ENCODE measurements at places on chromosomes 5 and 9. TPM values are rescaled to one million over a fixed set of nuclear protein-coding genes. Genes with fewer than 3 reads are reported as not detected.
A peak's percentile ranks its signal among the peaks of the same experiment; 100 is the strongest.

- no peaks in the 10 kb centered on the region for H3K36me3 ChIP-seq
- peak; percentile 29 for DNase-seq
- no peaks in the 10 kb centered on the region for H3K4me1 ChIP-seq
- H3K4me3 ChIP-seq: no peak overlapping the region
Measured at GRCh38 chr5:132813599-132814502, 749 bp downstream of the SOWAHA start.

DNA sequence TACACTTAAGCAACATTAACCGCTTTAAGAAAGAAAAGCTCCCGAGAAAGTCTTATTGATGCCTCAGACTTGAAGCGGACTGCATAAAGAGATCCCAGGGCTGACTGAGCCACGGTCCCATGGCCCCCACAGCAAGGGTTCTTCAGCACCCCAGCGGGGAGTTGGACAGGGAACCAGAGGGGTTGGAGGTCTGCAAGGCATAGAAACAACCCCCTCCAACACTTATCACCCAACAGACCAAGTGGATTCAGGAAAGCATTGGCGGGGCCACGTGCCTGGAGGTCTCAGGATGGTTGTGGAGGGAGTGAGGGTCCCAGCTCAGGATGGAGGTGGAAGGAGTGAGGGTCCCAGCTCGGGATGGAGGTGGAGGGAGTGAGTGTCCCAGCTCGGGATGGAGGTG is 143.7 kb upstream of the IRX2 start:
- no peaks in the 10 kb centered on the region for H3K36me3 ChIP-seq
- no peaks in the 10 kb centered on the region for H3K4me1 ChIP-seq
- no peak overlapping the region for H3K27ac ChIP-seq
- no peak overlapping the region for H3K4me3 ChIP-seq

- H3K36me3 ChIP-seq: no peaks in the 10 kb centered on the region
- peak; percentile 68 for DNase-seq
- no peaks in the 10 kb centered on the region for H3K27me3 ChIP-seq
- H3K4me1 ChIP-seq: peaks cover 10% of the 10 kb centered on the region
- H3K27ac ChIP-seq: no peak overlapping the region
Measured at GRCh38 chr9:6355728-6356127, 27.6 kb downstream of the TPD52L3 start.

Gene CDHR2
- total RNA-seq: under 0.01 TPM

DNA sequence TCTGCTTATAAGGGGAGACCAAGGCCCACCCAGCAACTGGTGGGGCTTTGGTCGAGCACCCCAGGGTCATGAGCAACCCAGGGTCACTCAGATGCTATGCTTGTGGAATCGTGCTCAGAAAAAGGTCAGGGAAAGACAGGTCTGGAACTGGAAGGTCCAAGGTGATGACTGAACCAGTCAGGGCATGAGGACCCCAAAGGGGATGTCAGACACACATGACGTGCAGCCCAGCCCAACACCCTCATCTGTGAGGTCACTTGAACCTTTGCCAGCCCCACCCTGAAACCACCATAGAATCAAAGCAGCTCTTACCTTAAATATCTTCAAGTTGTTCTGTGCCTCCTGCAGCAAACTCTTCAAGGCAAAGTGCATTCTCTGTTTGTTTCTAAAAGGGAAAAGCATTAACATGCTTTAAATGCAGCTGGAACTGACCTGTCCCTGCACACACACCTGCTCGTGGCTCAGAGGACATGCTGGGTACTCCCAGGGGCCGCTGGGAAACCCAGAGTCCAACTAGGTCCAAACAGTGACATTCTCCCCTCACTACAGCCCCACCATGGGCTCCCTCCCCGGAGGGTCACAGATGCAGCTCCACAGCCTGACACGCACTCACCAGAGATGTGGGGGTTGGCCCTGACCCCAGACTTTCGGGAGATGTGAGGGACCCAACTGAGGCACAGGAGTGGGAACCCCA is 29.4 kb downstream of the IPPK start:
- no peak overlapping the region for H3K27ac ChIP-seq
- no peak for DNase-seq
- no peak overlapping the region for H3K4me3 ChIP-seq
- no peaks in the 10 kb centered on the region for H3K4me1 ChIP-seq
- no peaks in the 10 kb centered on the region for H3K27me3 ChIP-seq
- H3K36me3 ChIP-seq: peaks cover 25% of the 10 kb centered on the region

DNA sequence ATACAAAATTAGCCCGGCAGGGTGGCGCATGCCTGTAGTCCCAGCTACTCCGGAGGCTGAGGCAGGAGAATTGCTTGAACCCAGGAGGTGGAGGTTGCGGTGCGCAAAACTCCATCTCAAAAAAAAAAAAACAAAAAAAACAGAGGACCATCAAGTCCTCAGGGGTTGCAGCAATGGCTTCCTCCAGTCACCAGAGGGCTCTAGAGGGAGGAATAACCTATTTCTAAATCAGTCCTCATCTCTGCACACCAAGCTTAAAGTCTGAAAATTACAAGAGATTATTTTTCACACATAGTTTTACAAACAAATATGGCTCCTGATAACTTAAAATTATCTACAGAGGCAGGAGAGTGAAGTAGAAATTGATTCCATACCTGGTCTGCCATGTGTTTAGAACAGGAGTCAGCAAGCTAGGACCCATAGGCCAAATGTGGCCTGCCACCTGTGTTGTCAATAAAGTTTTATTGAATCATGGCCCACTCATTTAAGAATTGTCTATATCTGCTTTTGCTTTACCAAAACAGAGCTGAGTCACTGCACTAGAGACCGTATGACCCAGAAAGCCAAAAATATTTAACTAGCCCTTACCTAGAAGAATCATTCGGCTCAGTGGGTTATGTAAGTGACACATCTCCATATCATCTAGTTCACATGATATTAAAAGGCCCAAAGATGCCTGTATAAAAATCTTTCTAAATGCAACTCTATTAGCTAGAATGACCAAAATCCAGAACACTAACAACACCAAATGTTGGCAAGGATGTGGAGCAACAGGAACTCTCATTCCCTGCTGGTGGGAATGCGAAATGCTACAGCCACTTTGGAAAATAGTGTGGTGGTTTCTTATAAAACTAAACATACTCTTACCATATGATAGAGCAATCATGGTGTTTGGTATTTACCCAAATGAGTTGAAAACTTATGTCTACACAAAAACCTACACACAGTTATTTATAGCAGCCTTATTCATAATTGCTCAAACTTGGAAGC is 207.7 kb downstream of the FRMD3 start:
- H3K27ac ChIP-seq: no peak overlapping the region
- H3K4me1 ChIP-seq: no peaks in the 10 kb centered on the region
- no peaks in the 10 kb centered on the region for H3K36me3 ChIP-seq
- no peaks in the 10 kb centered on the region for H3K27me3 ChIP-seq

- H3K27me3 ChIP-seq: no peaks in the 10 kb centered on the region
- no peak overlapping the region for H3K27ac ChIP-seq
- H3K36me3 ChIP-seq: no peaks in the 10 kb centered on the region
- no peak overlapping the region for H3K4me3 ChIP-seq
Measured at GRCh38 chr5:93800988-93801811, 59.8 kb upstream of the POU5F2 start.

- DNase-seq: no peak
- H3K4me3 ChIP-seq: no peak overlapping the region
- no peaks in the 10 kb centered on the region for H3K36me3 ChIP-seq
- no peak overlapping the region for H3K27ac ChIP-seq
Measured at GRCh38 chr9:76882686-76883085, 23.2 kb downstream of the PRUNE2 start.

- H3K27me3 ChIP-seq: no peaks in the 10 kb centered on the region
- H3K4me1 ChIP-seq: no peaks in the 10 kb centered on the region
- no peaks in the 10 kb centered on the region for H3K36me3 ChIP-seq
Measured at GRCh38 chr5:63211448-63212132, 633.0 kb downstream of the LRRC70 start.

GRCh38 chr9:19286634-19287188 is 56.2 kb downstream of the DENND4C start:
- no peaks in the 10 kb centered on the region for H3K4me1 ChIP-seq
- H3K4me3 ChIP-seq: no peak overlapping the region
- no peak overlapping the region for H3K27ac ChIP-seq
- H3K36me3 ChIP-seq: no peaks in the 10 kb centered on the region
- H3K27me3 ChIP-seq: no peaks in the 10 kb centered on the region

Gene IL7R
- 67.9 TPM for total RNA-seq

Gene SVEP1
- total RNA-seq: 76.3 TPM

DNA sequence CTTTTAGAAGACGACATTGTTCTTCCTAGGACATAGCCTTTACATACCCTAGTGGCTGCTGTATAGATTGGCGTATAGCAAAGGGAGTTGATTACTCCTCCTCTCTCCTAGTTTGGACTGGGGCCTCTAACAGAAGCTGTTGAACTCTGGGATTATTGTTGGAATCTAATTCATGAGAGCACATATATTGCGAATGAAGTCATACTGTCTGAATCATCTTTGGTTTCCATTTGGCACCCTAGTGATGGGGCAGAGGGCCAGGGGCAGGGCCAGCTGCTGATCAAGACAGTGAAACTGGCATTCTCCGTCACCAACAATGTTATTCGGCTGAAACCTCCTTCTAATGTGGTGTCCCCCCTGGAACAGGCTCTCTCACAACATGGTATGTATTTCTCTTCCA is 40.3 kb downstream of the NUP188 start:
- H3K27me3 ChIP-seq: no peaks in the 10 kb centered on the region
- H3K27ac ChIP-seq: peak overlapping the region; percentile 37
- H3K4me3 ChIP-seq: no peak overlapping the region

GRCh38 chr9:135060461-135061116 is 26.9 kb upstream of the OLFM1 start:
- DNase-seq: no peak
- no peaks in the 10 kb centered on the region for H3K27me3 ChIP-seq
- no peaks in the 10 kb centered on the region for H3K36me3 ChIP-seq
- no peaks in the 10 kb centered on the region for H3K4me1 ChIP-seq
- no peak overlapping the region for H3K4me3 ChIP-seq

Gene FAM151B
- total RNA-seq: 4.8 TPM

Gene EMB
- 11.6 TPM for total RNA-seq

DNA sequence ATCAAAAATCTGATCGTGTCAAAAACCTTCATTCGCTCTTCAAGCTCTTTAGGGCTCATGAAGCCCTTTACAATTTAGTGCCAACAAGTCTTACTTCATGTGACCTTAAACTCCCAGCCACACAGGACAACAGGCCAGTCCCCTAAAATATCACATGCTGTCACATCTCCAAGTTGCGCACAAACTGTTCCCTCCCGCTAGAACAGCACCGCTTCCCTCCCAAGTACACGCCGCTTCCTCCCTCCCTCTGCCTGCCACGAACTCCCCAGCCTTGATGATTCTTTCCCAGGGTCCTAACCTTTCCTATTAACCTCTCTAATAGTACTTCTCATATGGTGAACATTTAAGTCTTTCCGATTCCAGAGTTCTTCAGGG is 91.2 kb downstream of the TLE1 start:
- H3K36me3 ChIP-seq: no peaks in the 10 kb centered on the region
- DNase-seq: no peak
- no peak overlapping the region for H3K4me3 ChIP-seq
- peaks cover 3% of the 10 kb centered on the region for H3K4me1 ChIP-seq
- H3K27me3 ChIP-seq: no peaks in the 10 kb centered on the region

Gene C9
- total RNA-seq: under 0.01 TPM

DNA sequence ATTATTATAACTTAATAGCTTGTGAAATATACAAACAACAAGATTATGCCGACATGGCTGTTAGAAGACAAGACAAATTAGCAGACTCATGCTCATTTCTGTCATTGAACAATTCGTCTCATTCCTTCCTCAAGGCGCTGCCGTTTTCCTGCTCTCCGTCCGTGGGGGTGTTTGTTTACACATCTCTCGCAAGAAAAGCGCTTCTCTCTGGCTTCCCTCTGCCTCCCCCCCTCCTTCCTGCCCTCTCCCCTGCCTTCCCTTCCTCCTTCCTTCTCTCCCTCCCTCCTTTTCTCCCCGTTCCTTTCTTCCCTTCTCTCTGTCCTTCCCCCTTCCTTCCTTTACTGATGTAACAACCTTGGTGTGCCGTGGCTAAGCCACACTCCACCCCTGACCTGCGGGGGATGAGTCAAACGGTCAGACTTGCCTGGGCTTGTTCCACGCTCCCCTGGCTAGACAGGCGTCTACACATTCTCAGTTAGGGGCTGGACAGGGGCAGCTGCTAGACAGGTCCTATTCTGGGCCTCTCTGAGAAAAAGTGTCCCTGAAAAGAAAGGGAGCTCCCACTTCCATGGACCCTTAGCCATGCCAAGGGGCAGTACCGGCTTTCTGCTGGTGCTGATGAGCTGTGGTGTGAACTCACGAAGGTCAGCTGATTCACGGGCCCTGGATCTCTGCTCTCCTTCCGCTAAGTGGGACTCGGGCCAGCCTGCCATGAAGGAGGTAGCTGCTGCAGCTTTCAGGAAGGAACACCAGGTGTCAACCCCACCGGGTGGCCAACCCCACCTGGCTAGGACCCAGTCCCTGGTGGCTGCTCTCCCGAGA is 32.0 kb upstream of the SPTLC1 start:
- no peaks in the 10 kb centered on the region for H3K36me3 ChIP-seq
- DNase-seq: peak; percentile 96
- H3K4me1 ChIP-seq: peaks cover 19% of the 10 kb centered on the region
- no peaks in the 10 kb centered on the region for H3K27me3 ChIP-seq
- H3K4me3 ChIP-seq: no peak overlapping the region

Gene SARDH
- 9.0 TPM for total RNA-seq
